ENCODE measurements at places on chromosomes 2 and 18.

DNA sequence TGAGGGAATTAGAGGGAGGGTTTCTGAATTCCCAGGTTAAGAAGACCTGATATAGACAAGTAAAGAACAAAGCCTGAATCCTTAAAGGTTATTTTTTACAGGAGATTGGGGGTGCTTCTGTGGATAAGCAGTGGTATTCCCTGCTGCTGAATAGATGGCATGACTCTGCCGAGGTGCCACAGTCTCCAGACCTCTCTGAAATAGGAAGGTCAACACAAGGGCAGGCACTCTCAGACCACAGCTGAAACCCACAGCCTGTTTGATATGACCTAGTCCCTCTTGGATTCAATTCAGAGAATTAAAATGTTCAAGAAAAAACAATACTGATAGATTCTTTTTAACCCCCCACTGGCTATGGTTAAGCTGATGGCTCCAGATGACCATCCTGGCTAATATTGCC is 259.3 kb downstream of the PTGR3 start:
- DNase-seq = no peak

DNA sequence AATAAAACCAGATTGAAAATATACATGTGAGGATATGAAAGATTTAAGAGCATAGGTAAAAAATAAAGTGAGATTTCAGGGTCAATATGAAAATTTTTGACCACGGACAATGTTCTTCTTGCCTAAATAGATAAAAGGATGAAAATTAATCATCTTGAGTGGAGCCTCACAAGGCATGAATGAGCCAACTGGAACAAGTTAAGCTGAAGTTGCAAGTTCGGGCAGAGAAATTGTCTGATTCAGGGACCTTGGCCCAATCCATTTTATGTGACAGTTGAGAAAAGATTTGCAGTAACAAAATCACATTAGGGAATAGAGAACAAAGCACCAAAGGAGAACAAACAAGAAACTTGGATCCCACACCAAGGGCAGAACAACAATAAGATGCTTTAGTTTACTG is 305.3 kb downstream of the TMX3 start:
- DNase-seq = no peak

GRCh38 chr2:27627963-27628766 is 647 bp downstream of the CCDC121 start:
- DNase-seq = no peak

- no peak for DNase-seq
Observed at GRCh38 chr18:62372156-62372555, 47.0 kb downstream of the TNFRSF11A start.

GRCh38 chr2:151071382-151071781 is 190.3 kb downstream of the RBM43 start:
- no peak for DNase-seq

DNA sequence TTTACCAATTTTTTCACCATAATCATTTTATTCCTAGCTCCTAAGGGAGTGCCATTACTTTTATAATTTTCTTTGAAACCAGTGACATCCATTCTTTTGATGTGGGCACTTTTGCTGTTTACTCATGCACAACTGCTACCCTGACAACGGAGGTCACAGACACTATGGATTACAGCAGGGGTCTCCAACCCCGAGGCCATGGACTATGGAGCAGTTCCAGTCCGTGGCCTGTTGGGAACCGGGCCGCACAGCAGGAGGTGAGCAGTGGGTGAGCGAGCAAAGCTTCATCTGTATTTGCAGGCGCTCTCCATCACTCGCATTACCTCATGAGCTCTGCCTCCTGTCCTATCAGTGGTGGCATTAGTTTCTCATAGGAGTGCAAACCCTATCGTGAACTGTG is 34.6 kb downstream of the PRPF40A start:
- no peak for DNase-seq

DNA sequence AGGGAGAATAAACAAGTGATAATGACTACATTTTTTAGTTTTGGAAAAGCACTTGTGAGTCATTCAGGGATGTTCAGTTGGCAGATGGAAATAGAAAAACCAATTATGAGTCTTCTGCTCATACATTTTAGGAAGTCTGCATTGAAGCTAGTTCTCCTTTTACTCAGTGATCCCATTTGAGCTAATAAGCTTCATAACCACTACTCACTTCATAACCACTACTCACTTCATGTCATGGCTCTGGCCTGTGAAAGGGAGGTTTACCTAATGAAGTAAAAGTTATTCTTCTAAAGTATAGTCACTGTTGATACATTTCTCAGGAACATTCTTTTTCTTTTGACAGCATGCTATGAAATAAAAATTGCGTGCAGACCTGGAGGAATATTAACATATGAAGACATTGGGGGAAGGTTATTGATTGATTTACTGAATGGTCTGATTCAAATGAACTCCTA is 948.7 kb downstream of the TSN start:
- no peak for DNase-seq

DNA sequence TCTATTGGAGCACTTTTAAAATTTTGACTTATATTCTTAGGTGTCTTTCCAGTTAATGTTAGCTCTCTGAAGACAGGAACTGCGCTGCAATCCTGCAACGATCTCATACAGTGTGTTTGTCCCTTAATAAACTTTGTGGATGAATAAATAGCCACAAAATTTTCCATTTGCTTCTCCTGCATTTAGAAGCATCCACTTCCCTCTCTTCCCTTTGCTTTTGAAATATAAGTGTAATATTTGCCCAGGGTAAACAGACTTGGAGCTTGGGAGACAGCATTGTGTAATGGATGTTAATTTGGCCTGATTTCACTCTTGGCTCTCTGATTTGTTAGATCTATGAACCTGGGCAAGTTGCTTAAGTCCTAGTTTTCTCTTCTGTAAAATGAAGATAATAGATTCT is 58.2 kb upstream of the CD28 start:
- DNase-seq = no peak

- no peak for DNase-seq
Observed at GRCh38 chr18:13620206-13620672, 106.1 kb downstream of the FAM210A start.

DNA sequence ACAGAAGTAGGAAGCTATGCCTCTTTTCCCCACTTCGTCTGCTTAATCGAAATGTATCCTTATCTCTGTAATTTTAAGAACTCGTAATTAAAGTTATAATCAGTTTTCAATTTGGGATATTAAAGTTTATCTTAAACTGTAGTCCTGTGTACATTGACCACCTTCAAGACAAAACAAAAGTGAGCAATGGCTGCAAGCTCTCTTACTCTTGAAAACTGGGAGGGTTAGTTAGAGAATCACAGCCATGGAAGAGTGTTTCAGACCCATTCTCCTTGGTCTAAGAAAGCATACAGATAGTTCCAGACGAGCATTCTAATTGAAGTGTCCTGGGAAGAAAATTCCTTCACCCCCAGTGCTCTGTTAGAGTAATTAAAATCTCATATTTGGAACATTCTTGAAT is 2.0 kb downstream of the KCMF1 start:
- DNase-seq = no peak

- no peak for DNase-seq
Observed at GRCh38 chr2:124209441-124209840, 184.4 kb downstream of the CNTNAP5 start.

DNA sequence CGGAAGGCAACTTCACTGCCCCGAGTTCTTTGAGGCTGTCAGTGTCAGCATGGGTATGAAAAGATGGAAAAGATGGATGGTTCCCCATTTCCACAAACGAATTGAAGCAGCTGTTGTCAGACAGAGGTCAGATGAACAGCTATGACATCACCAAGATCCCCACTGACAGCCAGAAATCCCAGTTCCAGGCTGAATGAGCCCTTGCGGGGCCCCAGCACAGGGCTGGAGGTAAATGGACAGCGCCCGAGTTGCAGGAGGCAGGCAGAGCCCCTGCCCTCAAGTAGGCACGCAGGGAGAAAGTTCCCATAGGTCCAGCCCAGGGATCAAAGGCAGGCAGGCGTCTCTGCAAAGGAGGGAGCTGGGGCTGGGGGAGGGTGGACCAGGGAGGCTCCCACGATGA is 169.5 kb upstream of the AGAP1 start:
- DNase-seq = no peak

GRCh38 chr2:233546101-233546500 is 20.5 kb downstream of the USP40 start:
- DNase-seq = no peak

GRCh38 chr2:8115966-8116365 is 565.9 kb upstream of the ID2 start:
- no peak for DNase-seq

- no peak for DNase-seq
Observed at GRCh38 chr2:162925595-162925994, 87.0 kb upstream of the KCNH7 start.

- no peak for DNase-seq
Observed at GRCh38 chr2:33765122-33765521, 166.0 kb upstream of the FAM98A start.

GRCh38 chr2:42545841-42546390 is 22.5 kb upstream of the MTA3 start:
- no peak for DNase-seq
